GM12864 (cell line): ENCODE measurements at places on chromosomes 16 and 17.
A peak's percentile ranks its signal among the peaks of the same experiment; 100 is the strongest.

DNA sequence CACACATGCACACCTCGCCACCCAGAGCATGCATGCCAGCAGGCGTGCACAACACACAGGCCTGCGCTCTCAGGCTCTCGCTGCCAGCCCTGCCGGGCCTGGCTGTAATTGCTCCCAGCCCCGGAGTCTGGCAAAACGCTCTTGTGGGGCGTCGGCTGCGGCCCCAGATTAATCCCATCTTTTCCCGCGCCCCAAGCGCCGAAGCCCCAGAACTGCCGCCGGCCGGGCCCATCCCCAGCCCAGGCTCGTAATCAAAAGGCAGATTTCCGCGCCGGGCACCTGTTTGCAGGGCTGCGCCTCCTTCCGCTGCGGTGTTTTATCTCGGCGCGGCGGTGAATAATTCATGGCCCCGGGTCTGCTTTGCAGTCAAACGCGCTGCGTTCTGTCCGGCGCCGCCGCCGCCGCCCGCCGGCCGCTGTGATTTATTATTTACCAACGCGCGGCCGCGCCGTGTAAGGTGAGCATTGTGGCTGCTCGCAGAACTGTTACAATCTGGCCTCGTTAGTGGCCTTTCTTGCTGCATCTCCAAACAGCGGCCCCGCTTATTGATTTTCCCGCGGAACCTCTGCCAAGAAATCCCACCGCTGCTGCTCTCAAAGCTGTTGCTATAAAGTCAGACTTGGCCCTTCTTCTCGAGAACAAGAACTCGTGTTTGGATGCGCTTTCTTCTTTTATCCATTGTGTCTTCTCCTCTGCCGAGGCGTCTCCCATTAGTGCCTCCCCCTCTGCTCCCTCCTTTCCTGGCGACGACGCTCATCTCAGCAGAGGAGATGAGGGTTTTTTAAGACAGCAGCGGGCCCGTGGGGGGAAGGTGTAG, 126.1 kb downstream of the IRX5 start:
- DNase-seq, result no peak

DNA sequence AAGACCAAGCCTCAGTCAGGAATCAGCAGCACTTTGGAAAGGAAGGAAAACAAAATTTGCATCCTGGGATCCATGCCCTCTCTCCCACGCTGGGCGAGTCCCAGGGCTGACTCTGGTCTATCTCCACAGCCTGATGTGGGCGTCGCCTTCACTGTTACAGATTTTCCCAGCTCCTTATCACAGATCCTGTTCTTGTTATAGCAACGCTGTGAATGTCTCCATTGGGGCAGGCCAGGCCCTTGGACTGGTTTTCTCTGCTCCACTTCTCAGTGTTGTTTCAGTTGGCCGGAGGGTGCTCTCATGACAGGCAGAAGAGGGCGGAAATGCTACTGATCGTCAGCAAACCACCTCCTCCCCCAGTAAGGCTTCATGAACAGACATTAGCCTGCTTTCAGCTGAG, 127.9 kb upstream of the CDH11 start:
- DNase-seq, result no peak

DNA sequence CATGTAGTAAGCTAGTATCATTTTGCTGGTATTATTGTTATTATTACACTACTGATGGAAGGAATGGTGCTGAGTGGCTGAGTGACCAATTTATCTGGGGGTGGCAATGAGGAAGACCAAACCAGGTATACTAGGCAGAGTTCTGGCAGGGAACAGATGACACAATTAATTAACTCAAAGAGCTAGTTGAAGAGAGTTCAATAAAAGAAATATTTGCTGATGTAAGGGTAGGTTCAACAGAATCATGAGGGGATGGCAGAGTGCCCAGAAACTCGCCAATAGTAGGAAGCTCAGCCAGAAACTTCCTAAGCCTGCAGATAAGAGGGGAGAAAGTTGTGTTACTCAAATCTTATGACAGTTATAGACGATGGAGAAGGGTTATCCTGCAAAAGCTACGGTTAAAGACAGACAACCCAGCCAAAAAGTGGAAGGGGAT, 352.5 kb downstream of the KCNJ2 start:
- no peak for DNase-seq

DNA sequence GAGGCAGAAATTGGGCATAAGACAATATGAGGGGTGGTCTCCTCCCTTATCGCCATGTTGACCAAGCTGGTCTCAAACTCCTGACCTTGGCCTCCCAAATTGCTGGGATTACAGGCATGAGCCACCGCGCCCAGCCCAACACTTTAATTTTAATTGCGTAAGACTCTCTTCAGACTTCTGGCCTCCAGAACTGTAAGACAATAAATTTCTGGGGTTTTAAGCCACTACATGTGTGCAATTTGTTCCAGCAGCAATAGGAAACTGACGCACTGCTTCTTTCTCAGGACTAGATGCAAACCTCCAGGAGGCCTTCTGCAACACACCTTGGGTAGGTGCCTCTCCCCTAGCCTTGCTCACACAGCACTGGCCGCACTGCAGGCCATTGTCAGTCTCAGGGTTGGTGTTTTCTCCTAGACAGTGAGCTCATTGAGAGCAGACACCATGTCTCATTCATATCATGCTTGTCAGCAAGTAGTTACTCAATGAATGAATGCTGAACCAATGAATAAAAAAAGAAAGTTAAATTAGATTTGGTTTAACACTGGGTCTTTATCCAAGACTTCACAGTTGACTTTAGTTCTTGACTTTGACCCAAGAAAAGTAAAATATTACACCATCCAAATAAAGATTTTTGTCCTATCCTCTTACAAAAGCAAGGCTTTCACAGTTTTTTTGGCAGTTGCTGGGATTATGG, 5.5 kb upstream of the ACSF2 start:
- no peak for DNase-seq

GRCh38 chr17:83057793-83058265, 21.6 kb upstream of the METRNL start:
- DNase-seq, result no peak

DNA sequence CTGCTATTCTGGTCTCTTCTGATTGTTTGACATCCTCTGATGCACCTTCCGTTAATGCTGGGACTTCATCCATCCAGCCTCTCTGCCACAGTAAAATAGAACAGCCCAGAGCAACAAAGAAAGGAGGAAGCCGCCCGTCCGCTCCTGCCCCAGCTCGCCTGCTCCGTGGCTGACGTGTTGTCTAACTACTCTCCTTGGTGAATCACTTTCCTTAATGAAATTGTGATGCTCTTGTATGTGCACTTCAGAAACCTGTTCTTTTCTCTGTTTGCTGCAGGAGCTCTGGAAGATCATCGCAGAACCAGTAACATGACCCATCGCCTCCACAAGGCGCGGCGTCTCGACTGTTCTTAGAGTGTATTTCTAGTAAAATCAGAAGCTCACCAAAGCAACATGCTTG, 24.3 kb downstream of the METTL22 start:
- no peak for DNase-seq

GRCh38 chr16:77963185-77964044, 58.9 kb upstream of the CLEC3A start:
- DNase-seq, result peak; percentile 22

- no peak for DNase-seq
Observed at GRCh38 chr16:56372013-56372634, 53.2 kb downstream of the AMFR start.

DNA sequence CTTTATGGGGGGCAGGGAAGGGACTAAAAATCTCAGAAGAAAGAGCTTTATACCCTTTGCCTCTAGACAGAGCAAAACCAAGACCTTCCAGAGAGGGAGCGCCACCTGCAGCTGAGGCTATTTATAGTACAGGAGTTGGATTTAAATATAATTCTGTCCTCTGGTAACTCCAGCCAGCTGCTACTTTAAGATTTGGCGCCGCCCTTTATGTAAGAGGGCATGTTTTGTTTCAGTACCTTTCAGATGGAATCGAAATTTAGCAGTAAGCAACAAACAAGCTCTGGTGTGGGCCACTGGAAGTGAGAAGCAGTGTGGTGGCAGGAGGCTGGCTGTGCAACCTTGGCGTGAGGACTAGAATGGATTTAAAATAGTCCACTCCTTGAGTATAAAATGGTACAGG, 5.2 kb upstream of the GUCY2D start:
- DNase-seq, result no peak

DNA sequence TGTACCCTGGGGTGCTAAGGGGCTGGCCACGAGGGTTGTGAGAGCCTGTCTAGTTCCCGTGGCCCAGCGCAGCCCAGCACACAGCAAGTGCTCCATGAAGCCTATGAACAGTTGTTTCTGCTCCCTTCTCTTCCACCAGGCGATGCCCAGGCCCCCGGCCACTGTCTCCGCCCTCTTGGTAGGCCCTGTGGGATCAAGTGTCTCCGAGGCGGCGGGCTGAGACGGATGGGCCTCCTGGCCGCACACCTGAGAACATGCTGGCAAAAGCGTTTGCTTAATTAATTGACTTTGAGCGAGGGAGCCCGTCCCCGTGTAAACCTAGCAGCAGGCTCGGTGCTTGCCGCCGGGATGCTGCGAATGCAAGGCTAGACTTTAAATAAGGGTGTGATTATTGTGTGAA, 129.7 kb upstream of the GSE1 start:
- DNase-seq, result no peak

DNA sequence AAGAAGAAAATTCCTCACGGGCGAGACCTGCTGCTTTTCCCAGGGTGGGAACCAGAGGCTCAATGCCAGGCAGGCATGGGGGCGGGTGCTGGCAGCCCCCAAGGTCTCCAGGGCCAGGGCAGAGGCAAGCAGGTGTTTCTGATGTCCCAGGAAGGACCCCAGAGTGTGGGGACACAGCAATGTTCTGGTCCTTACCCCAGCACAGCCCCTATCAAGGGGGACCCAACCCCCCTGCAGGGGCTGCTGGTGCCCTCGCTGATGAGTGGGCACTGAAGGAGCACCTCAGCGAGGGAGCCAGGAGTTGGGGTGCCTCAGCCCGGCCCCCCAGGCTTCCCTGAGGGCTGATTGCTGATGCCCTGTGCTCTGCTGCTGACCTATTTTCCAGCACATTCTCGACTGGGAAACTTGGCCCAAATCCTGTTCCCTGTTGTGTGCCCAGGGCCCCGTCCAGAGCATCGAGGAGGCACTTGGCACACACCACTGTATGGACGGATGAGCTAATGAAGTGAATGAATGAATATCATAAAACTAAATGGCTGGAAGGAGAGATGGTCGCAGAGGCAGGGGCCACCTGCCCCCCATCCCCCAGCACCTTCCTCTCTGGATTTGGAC, 2.8 kb downstream of the DBNDD1 start:
- no peak for DNase-seq

GRCh38 chr16:50153596-50154419, 702 bp downstream of the TENT4B start:
- no peak for DNase-seq

DNA sequence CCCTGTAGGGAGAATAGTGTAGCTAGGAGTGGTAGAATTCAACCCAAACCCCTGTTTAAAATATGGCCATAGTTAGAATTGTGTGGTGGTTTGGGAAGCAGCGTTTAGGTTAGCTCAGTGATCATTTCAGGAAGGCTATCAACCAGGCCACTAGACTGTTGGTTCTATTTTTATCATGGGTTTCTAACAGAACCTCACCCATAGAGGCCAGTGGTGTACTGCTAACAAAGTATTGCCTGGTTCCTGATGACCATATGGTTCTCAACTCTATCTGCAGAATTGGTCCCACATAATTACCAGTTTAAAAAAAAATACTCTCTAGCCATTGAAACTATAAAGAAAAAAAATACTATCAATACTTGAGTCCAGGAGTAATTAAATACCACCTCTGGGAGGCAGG, 70.5 kb upstream of the RASL10B start:
- DNase-seq, result no peak

DNA sequence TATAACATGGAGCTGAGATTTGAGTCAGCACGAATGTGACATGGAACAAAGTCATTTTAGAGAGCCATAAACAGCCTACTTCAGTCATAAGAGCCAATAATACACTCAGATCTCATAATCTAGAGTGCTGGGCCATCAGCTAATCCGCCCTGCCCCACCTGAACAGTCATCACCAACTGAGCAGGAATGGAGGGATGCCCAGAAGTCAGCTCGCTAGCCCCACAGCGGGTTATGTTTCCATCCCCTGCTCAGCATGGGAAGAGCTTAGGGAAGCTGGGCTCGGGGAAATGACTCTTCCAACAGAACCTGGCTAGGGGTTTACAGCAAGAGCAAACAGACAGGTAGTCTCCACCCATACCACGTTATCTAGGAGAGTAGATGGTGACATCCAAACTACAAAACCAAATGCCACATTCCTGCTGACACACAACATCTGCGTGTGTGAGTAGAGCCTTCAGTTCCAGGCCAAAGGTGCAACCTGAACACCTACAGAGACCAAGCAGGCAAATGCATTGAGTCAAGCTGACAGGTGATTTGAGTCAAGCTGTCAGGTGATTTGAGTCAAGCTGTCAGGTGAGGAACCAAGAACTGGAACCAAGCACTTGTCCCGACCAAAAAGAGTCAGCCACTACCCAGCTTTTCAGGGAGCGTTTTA, 2.0 kb downstream of the TMEM11 start:
- peak; percentile 22 for DNase-seq

GRCh38 chr17:67922503-67922902, 73.8 kb downstream of the C17orf58 start:
- DNase-seq, result no peak

DNA sequence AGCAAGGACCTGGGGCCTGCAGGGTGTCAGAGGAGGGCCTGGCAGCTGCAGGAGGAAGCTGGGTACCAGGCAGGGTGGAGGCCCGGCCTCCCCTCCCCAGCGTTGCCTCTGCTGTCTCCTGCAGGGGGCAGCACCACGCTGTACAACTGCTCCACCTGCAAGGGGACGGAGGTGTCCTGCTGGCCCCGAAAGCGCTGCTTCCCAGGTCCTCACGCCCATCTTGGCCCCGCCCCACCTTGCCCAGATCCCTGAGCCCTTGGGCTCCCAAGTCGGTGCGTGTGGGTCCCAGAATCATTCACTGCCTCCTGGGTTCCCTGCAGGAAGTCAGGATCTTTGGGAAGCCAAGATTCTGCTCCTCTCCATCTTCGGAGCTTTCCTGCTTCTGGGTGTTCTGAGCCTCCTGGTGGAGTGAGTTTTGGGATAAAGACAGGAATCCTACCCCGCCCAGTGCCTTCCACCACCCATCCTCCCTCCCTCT, 1.2 kb downstream of the TMEM95 start:
- DNase-seq, result peak; percentile 47

DNA sequence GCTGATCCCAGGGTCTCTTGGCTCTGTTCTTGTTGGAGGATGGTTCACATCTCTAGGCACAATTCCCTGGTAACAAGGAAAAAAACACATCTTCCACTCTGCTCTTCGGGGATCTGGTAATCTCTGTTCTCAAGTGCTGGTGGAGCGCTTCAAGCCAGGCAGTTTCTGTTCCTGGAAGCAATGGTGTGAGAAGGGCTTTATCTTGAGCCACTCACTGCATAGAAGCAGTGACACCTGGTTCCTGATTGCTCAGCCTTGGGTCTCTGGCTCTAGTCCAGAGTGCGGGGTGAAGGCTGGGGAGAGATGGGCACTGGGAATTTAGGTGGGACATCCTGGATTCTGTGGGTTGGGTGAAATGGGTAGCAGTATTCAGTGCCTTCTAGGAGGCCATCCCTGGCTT, 14.1 kb downstream of the AKAP1 start:
- DNase-seq, result no peak

GRCh38 chr16:85149776-85150175, 37.5 kb upstream of the CIBAR2 start:
- DNase-seq, result no peak

GRCh38 chr16:51045794-51046193, 105.3 kb downstream of the SALL1 start:
- no peak for DNase-seq

- DNase-seq, result no peak
Observed at GRCh38 chr16:85393674-85394451, 219.3 kb upstream of the GSE1 start.

- DNase-seq, result no peak
Observed at GRCh38 chr17:74297941-74298340, 23.9 kb downstream of the DNAI2 start.

GRCh38 chr17:42678951-42679491, 2.2 kb upstream of the PLEKHH3 start:
- DNase-seq, result no peak

GRCh38 chr17:50892101-50892776, 26.1 kb upstream of the TOB1 start:
- DNase-seq, result no peak
